ENCODE measurements at places on chromosomes 2 and 18. TPM values are rescaled to one million over a fixed set of nuclear protein-coding genes. Genes with fewer than 3 reads are reported as not detected.

- H3K4me1 ChIP-seq, result no peaks in the 10 kb centered on the region
- H3K27ac ChIP-seq, result no peak overlapping the region
- no peak for DNase-seq
- H3K36me3 ChIP-seq, result no peaks in the 10 kb centered on the region
- no peaks in the 10 kb centered on the region for H3K27me3 ChIP-seq
Measured at GRCh38 chr2:32235315-32235714, 29.4 kb downstream of the NLRC4 start.

The AGXT gene
- not detected for total RNA-seq

The TMEM198 gene
- 5.6 TPM for total RNA-seq

The FSIP2 gene
- 1.3 TPM for total RNA-seq

DNA sequence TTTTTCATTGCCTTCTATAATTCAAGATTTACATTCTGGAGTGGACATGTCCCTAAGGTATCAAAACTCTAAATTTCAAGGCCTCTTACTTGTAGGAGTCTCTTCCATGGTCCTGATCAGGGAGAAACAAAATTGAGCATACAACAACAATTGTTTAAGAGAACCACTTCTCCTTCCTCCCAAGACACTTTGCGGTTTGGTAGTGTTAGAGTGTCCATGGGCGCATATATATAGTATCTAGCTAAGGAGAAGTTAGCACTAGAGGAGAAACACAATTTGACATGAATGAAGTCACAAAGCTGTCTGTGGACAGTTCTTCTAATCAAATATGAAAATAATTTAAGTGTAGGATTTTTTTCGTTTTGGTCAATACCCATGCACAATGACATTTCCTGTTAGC is 349.1 kb upstream of the MAP2 start:
- H3K27me3 ChIP-seq, result no peaks in the 10 kb centered on the region
- H3K36me3 ChIP-seq, result no peaks in the 10 kb centered on the region
- H3K4me3 ChIP-seq, result no peak overlapping the region
- no peak for DNase-seq
- no peak overlapping the region for H3K27ac ChIP-seq
